ENCODE measurements at places on chromosomes 13 and 19.
A peak's percentile ranks its signal among the peaks of the same experiment; 100 is the strongest.

DNA sequence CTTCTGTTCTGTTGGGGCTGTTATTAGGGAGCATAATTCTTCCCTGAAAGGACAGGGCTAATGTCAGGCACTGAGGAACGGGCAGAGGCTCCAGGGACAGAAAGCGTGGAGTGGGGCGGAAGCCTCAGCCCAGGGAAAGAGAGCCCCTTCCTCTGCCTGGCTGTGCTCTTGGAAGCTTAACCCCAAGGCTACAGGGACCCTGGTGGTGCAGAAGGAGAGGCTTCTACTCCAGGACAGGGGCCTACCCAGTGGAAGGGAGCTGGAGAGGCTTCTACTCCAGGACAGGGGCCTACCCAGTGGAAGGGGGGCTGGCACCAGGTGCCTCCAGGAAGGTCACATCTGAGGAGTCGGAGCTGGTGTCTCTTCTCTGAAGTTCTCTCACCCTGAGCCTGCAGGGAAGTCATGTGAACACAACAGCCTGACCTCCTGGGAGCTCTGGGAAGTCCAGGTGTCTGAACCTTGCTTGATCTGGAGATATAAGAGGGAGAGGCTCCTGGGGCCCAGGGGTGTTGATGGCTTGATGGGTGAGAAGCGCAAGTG, 159.5 kb upstream of the SOX1 start:
- DNase-seq = no peak

- no peak for DNase-seq
These were observed 3.0 kb upstream of the CEACAM1 start for GRCh38 chr19:42531313-42531712.

- DNase-seq = peak; percentile 18
These were observed 31.4 kb upstream of the MPHOSPH8 start for GRCh38 chr13:19601749-19602725.

DNA sequence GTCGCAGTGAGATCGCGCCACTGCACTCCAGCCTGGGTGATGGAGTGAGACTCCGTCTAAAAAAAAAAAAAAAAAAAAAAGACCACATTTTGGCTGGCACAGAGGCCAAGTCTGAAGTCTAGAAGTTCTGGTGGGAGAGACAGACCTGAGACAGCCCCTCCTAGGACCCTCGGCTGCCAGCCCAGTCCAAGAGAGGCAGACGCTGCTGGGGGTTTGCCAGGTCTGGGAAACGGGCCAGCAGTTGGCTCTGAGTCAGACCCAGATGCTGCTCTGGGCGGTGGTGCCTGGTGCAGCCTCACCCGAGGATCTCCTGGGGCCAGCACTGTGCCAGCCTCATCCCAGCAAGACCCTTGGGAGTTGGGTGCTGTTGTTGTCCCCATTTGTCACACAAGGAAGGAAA, 5.8 kb downstream of the FCHO1 start:
- no peak for DNase-seq

GRCh38 chr13:108176685-108177274, 38.6 kb downstream of the LIG4 start:
- no peak for DNase-seq

DNA sequence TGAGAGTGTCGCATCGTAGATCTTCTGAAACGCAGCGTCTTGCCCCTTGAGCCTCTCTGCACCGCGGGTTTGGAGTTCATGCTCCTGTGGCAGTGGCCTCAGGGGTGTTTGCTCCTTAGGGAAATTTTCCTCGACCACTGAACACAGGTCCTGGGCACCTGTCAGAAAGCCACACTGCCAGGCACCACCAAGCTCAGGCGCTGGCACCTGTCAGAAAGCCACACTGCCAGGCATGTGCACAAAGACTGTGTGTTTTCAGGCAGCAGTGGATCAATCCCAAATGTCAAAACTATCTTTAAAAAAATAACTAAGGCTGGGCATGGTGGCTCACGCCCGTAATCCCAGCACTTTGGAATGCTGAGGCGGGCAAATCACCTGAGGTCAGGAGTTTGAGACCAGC, 87.1 kb downstream of the ATP11A start:
- DNase-seq = no peak

Data from NCI-H510A treated with DMSO at 0.1 percent for 48 hours (cell line).